ENCODE measurements at places on chromosomes 4 and X.

GRCh38 chr4:181677621-181678020 lies 565.6 kb upstream of the TENM3 start:
- no peak for DNase-seq

DNA sequence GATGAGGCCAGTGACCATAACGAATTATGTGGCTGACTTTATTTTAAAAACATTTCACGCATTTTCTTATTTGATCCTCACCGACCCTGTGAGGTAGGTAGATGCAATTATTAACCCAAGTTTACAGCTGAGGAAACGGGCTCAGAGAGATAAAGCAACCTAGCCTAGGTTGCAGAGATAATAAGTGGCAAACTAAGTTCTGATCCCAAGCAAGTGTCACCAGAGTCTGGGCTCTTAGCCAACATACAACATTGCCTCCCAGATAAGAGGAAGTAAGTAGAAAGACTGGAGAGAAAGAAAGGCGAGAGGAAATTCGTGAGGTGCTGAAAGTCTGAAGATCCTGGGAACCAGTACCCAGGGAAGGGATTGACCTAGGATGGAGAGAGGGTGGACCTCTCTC lies 77.4 kb upstream of the GPR50 start:
- no peak for DNase-seq

DNA sequence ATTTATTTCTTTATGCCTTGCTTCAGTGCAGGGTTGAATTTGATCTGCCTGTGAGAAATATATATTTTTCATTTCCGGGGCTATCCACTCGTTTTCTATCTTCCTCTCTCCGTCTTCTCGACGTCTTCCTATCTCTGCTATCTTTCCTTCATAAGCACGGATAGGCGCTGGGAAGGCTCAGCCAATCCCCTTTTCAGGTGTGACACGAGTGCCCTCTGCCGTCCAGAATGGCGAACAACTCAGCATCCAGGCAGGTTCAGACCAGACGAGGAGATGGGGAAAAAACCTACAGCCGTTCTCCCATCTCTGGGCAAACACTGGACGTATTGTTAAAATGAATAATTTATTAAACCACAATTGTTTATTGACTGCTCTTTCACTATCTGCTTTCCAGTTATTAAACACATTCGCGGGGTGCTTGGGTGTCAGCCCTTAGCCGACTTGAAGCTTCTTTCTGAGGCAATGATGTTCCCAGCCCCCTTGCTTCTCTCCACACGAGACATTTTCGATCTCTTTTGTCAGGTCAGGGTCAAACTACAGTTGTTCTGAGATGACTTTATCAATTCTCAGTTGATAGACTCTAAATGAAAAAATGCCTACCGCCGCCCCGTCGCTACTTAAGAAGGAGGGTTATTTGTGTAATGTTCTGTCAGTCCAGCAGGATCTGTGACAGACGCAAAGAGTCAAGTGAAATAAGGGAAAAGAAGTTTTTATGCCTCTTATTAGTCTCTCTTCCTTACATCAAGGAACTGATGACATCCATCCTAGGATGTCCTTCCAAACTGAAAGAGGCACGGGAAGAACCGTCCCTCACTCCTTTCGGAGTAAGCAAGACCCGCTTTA lies 96.3 kb upstream of the NOCT start:
- DNase-seq: peak; percentile 32

GRCh38 chr4:85659610-85660218 lies 184.8 kb downstream of the ARHGAP24 start:
- no peak for DNase-seq

DNA sequence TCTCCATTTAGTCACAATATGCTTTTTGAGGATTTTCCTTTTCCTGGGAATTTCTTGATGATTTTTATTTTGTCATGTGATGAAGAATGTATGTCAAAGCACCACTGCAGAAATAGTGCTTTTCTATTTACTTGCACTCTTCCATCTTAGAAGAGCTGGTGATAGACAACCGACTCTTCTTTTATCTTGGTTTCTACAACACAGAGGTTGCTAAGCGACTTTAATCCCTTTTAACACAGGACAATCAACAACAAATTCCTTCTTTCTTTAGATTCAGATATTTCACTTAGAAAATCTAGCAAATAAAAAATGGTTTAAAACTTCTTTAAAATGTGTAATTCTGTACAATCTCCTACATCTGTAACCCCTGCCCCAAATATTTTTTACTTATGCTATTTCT lies 34.6 kb downstream of the TET2 start:
- no peak for DNase-seq

DNA sequence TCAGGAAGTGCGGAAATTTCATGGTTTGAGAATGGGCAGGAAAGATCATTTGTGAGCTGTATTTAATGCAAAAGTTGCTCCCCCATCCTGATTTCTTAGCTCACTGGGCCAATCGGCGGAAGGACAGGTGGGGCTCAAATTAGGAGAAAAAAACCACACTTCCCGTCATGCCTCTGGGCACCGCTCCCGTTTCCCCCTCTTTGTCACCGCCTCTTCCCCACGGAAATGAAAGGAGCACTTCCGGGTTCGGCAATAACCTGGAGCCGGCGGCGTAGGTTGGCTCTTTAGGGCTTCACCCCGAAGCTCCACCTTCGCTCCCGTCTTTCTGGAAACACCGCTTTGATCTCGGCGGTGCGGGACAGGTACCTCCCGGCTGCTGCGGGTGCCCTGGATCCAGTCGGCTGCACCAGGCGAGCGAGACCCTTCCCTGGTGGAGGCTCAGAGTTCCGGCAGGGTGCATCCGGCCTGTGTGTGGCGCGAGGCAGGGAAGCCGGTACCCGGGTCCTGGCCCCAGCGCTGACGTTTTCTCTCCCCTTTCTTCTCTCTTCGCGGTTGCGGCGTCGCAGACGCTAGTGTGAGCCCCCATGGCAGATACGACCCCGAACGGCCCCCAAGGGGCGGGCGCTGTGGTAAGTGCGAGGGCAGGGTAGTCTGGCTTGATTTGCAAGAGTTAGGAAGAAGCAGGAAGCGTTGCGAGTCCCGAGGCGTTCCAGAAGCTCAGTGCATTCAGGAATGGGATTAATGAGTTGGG lies at the start of gene TMEM33:
Gene TMEM33 (plus strand): TSS at position 529 of the 751 bp plus-strand sequence. CDS start 56 bp downstream, at position 585.
- peak; percentile 79 for DNase-seq

DNA sequence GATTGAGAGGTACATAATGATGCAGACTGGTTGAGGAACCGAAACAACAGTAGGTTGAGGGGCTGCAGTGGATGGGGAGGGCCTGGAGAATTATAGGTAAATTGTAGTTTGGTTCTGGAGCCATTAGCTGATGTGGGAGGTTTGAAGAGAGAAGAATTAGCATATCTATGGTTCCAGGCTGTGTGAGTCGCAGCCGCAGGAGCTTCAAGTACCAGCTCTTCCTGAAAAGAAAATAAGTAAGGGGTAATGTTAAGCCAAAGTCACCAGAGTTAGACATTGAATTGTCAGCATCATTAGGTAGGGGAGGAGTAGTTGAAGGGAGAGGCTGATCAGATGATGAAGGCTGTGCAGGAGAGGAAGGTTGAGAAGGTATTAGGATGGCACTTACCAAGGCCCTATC lies 29.5 kb downstream of the PF4 start:
- no peak for DNase-seq

GRCh38 chrX:1767026-1767425 lies 152.2 kb downstream of the ASMT start:
- DNase-seq: no peak

DNA sequence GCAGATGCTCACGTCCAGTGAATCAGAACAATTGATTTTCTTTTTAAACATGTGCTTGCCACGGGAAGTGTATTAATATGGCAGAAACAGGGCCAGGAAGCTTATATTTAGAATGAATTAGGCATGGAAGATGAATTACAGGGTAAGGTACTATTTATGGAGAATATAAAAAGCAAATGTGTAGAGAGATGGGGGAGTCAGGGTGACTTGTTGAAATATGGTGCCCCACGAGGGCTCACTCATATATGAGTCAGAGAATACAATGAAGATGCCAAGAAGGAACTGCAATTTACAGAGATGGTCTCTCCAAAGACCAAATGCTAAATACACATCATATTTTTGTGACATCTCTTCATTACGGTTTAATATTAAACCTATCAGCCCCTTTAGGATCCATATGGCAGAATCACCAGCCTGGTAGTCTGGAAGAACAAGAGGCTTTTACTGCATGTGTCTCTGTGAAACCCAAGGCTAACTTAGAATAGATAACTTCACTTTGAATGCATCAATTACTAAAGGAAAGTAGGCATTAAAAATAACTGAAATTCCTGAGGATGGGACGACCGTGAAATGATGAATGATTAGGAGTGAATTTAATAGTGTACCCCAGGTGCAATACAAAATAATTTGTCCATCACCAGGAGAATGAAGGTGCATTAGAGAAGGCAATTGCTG lies 385.3 kb downstream of the ARHGAP24 start:
- no peak for DNase-seq

DNA sequence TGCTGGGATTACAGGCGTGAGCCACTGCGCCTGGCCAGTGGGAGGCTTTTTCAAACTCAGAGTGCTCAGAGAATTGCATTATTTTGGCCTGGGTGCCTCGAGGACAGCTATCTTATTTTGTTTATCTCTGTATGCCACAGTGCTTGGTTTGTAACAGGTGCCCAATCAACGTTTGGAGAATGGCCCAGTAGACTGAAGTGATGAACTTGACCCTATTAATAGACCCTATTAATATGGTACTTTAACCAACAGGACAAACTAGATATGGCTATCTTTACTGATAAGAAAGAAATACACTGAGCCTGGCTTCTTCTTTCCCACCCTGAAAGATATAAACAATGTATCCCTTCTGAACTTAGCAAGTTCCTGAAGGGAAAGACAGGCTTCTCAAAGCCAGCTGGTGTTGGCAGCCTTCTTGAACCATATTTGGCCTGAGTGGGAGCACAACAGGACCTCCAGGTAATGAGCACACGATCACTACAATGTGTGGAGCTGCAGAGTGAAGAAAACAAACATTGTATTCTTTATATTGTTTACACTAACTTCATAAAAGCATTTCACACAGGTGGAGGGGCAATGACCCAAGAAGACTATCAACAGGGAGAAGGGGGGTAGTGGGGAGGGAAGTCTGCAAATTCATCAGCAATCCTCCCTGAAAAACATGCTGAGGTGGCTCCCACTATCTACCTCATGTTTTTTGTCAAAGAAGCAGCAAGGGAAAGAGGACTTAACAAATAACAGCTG lies 41.7 kb downstream of the PRPS1 start:
- no peak for DNase-seq

DNA sequence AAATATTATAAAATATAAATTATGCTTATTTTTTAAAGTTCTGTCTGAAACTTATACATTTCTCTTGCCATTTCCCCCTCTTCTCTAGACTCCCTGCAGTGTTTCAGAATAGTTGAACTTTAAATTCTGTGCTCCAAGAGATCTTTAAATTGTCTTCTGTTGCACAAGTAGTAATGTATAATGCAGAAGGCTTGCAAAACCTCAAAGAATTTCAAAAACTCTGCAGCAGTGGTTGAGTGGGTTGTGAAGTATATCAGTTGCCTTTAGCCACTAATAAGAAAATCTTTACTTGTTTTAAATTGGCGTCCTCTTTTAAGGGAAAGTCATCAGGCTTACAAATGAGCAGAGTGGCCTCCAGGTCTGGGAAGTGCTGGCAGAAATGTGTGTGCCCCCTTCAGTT lies 1153.3 kb upstream of the PABPC4L start:
- no peak for DNase-seq

- no peak for DNase-seq
These were observed 334.5 kb downstream of the ADAM29 start for GRCh38 chr4:175252642-175253041.

DNA sequence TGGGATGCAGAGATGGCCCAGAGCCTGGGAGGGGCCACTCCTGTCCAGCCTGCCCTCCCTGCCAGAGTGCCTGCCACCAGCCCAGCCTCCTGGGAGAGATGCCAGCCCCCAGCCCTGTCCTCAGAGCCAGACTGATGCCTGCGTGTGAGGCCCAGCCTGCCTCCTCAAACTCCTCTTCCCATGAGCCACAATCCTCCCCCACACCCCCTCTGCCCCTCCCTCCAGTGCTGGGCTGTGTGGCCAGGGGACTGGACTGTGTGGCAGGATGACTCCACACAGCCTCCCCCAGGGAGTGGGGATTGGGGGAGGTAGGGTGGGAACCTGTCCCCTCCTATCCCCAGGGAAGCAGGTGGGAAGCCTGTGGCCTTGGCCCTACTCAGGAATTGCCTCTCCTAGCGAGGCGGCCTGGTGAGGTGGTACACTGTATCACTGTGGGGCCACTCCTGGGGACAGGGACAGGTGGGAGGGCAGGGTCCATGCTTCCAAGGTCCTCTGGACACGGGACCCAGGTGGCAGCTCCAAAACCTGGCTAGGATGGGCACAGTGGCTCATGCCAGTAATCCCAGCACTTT lies 4.3 kb upstream of the SH3BP2 start:
- DNase-seq: no peak

DNA sequence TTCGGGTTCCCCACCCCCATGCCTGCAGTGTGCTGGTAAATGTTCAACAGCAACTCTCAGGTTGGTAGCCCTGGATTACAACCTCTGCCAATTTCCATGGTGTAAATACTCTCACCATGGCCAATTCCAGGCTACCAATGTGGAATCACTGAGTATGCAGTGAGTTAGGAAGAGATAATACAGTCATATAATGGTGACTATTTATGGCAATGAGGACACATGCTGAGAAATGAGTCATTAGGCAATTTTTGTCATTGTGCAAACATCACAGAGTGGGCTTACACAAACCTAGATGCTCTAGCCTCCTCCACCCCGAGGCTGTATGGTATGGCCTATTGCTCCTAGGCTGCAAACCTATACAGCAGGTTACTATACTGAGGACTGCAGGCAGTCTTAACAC lies 4.6 kb upstream of the CLDN24 start:
- no peak for DNase-seq

GRCh38 chrX:23773601-23774175 lies 9.3 kb upstream of the SAT1 start:
- DNase-seq: peak; percentile 76

DNA sequence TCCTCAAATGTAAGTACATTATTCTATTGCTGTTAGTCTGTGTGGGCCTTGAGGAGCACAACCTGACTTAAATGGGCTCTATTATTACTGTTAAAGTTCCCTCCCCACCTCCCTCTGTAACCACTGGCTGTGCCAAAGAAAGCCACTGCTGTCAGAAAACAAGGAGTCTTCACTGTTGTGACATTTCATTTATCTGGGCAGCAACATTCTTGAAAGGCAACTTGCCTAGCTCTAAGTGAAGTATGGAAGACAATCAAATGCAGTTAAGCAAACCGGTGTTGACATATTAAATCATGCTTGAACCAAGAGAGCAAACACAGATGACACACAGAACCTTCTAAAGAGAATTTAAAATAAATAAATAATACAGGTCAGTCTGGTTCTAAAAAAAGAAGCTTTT lies 81.0 kb downstream of the EPHA5 start:
- DNase-seq: no peak

DNA sequence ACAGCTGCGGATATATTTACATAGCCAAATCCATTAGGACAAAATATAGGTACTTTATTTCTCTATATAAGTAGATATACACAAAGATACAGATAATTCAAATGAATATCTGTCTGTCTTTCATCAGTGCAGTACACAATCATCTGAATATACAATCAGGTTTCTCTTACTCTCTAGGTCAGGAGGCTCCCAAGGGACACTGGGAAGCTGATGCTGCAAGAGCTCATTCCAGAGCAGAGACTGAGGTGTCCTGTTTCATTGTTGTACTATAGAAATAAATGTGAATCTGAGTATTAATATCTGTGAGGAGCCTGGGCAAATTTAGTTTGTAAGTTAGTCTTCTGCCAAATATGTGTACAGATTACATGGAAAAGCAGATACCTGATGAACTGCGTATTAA lies 4.2 kb downstream of the TLL1 start:
- DNase-seq: no peak

GRCh38 chrX:45709381-45709780 lies 508.7 kb upstream of the DIPK2B start:
- DNase-seq: no peak
